ENCODE measurements at places on chromosomes 6 and 20.

- DNase-seq = no peak
Observed at GRCh38 chr6:1759870-1760269, 150.2 kb downstream of the FOXC1 start.

GRCh38 chr6:95614094-95614493 lies 36.8 kb downstream of the MANEA start:
- no peak for DNase-seq

- no peak for DNase-seq
Observed at GRCh38 chr6:107632381-107633136, 142.6 kb downstream of the SOBP start.

DNA sequence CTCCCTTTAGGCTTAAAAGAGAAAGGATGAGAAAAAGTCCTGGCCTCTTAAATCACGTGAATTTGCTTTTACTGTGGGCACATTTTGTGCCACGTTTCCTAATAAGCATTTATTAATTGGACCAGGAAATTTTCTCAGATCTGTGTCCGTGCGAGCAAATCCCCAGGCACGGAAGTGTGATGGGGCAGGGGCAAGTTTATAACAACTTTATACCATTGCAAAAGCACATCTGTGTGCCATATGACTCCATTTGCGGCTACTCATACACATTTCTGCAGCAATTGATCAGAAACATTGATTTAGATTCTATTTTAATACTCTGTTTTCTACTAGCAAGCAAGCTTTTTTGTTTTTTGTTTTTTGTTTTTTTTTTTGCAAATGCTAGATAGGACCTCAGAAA lies 373.2 kb downstream of the TAF4 start:
- no peak for DNase-seq

DNA sequence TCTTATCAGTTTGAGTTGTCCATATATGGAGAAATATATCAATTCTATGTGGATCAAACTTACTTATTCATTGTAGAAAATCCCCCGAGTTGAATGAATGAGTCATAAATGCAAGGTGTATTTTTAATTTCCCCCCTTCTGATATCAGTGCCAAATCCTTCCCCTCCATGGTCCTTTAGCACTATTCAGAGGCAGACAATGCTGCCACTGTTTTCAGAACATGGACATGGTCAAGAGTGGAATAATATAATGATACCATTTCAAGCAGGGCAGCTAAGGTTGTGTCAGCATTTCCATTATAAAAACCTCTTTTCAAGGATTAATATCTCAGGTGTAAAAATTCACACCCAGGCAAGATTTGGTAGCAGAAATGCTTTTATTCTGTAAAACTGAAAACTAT lies 244.0 kb downstream of the FOXC1 start:
- DNase-seq = no peak

- DNase-seq = no peak
Observed at GRCh38 chr6:44166591-44167184, 8.1 kb downstream of the CAPN11 start.

DNA sequence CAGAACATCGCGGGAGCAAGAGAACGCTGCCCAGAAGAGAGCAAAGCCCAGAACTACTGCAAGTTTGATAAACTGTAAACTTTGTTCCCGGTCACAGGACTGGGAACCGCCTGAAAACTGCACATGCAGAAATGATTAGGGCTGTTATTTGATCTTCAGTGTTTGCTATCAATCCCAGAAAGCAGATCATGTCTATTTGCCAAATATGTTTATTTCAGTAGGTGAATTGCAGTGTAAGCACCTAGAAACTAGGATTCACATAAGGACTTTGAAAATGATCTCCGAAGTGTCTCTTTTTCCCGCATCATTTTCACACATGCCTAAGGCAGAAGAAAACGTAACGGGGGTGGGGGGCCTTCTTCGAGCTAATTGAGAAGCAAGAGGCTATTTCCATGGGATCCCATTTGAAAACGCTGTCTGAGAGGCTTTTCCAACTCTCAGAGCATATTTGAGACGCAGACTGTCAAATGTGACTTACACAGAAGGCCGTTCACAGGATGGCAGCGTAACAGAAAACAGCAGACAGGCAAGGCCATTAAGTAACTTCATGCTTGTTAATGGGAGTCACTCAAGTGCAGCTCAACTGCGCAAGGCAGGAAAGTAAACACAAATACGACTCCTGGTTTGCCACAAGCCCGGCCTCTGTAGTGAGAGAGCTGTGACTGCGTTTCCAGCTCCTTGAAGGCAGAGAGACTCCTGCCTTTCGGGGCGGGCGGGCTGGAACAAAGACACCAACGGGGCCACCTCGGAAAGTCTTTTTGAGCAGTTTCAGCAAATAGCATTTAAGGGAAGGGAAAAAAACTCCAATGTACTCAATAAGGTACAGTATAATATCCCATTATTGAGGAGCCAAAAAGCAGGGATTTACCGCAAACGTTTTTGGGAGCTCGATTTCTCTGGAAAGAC lies 144.7 kb upstream of the ZNF217 start:
- peak; percentile 59 for DNase-seq

GRCh38 chr6:85824329-85824728 lies 181.6 kb upstream of the SYNCRIP start:
- no peak for DNase-seq

- no peak for DNase-seq
Observed at GRCh38 chr6:63635215-63635587, 401 bp upstream of the PHF3 start.

- no peak for DNase-seq
Observed at GRCh38 chr20:31841928-31842327, 3.5 kb downstream of the FOXS1 start.

GRCh38 chr20:33105316-33105924 lies 26.0 kb downstream of the BPIFB4 start:
- no peak for DNase-seq

GRCh38 chr6:73691512-73691911 lies 4.5 kb upstream of the CD109 start:
- DNase-seq = no peak

DNA sequence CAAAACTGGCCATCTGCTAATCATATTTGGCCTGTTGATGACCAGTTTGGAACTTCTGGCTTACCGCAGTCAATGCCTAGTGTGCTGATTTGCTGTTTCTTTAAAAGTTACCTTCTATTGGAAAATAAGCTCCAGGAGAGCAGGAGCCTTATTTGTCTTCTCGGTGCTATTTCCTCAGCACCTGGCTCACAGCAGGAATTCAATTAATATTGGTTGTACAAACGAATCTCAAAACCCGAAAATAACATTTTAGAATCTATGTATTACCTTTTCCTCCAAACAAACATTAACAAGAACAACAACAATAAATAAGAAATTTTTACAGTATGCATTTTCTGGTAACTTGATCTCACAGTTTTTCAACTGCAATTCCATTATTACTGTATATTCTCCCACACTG lies 1080.7 kb upstream of the MAP3K7 start:
- DNase-seq = no peak

GRCh38 chr6:53031281-53031680 lies 33.9 kb upstream of the FBXO9 start:
- DNase-seq = no peak

DNA sequence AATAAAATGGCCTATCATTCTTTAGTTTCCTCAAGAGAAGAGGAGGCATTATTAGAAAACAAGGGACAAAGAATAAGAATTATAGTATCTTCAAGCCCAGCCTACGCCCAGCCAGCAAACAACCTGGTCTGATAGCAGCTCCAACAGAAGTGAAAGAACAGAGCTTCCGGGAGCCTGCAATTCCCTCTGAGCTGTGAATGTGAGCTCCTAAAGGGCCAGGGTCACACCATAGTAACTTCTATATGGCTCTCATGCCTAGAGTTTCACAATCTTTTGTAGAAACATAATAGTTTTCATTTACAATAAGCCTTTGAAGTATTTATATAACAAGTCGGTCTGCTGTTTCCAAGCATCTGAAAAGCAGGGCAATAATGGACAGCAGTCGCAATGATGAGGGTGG lies 116.5 kb downstream of the SMLR1 start:
- DNase-seq = no peak

GRCh38 chr20:11917663-11918062 lies at the start of gene BTBD3:
Gene BTBD3 (plus strand): TSS chr20:11917893. CDS start chr20:11918276, 383 bp downstream.
- peak; percentile 32 for DNase-seq

Measured in head of caudate nucleus (tissue), 42 donors.